ENCODE measurements at places on chromosomes 1 and 21. TPM values are rescaled to one million over a fixed set of nuclear protein-coding genes. Genes with fewer than 3 reads are reported as not detected.
A peak's percentile ranks its signal among the peaks of the same experiment; 100 is the strongest.

TFAP2E gene
- 7.3 TPM for polyA plus RNA-seq

DNA sequence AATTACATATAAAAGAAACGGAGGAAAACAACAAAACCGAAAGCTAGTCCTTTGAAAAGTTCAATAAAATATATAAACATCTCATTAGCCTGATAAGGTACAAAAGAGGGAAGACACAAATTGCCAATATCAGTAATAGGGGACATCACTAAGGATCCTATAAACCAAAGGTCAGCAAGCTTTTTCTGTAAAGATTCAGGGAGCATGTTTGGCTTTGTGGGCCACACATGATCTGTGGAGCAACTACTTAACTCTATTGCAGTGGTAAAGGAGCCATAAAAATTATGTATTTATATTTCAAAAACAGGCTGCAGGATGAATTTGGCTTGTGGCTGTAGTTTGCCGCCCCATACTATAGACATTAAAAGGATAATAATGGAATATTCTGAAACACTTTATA lies 5.5 kb upstream of the NSUN4 start:
- DNase-seq = no peak

DNA sequence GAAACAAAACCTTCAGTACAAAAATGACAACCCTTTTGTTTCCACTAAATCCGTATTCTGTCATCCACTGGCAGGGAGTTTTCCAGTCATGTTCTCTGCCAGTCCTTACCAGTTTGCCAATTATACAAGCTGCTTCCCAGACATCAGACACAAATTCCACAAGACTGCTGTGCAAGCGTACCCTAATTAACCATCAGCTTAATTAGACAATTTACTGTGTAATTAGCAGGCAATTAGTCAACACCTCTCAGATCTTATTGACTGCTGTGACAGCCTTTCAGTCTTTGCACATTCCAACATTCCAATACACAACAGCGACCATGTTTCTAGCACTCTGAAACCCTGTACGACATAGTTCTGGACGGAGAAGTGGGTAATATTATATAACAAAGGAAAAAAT lies 420.1 kb downstream of the DPYD start:
- peak; percentile 30 for DNase-seq

SERTAD4 gene
- 3.8 TPM for polyA plus RNA-seq

DNASE2B gene
- not detected for polyA plus RNA-seq

OR2L8 gene
- not detected for polyA plus RNA-seq

DNA sequence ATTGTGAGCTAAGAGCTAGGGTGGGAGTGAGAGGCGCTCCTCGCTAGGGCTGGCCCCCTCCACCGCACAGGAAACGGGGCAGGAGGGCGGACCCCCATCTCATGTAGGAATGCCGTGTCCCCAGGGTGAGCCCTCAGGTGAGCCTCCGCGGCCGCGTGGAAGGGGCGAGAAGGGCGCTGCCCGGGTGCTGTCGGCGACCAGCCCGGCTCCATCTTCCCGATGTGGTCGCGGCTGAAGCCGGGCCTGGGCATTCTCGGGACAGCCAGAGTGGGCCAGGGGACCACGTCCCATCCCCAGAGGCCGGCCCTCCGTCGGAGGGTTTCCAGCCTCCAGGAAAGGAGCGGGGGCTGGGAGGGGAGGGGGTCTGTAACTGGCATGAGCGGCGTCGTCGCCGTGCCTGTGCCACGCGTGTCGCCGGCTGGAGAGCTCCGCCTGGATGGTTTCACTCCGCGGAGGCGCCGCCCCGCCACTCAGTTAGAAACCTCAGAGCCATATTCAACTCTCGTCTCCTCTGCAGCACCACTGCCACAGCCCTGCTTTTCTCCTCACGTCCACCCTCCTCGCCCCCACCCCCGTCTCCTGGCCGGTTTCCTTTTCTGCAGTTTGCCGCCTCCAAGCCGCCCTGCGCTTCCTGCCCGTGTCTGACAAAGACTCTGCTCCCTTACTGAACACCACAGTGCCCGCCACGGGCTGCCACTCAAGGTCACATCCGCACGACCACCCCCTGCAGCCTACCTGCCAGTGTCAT lies at the start of gene TMEM269:
Gene TMEM269 (plus strand): TSS at position 46 of the 748 bp plus-strand sequence. CDS start 4,903 bp downstream, outside the sequence.
- DNase-seq = peak; percentile 11

GRCh38 chr1:31416101-31416736 lies 3.2 kb downstream of the SERINC2 start:
- no peak for DNase-seq

CCDC17 gene
- polyA plus RNA-seq = 9.9 TPM

DNA sequence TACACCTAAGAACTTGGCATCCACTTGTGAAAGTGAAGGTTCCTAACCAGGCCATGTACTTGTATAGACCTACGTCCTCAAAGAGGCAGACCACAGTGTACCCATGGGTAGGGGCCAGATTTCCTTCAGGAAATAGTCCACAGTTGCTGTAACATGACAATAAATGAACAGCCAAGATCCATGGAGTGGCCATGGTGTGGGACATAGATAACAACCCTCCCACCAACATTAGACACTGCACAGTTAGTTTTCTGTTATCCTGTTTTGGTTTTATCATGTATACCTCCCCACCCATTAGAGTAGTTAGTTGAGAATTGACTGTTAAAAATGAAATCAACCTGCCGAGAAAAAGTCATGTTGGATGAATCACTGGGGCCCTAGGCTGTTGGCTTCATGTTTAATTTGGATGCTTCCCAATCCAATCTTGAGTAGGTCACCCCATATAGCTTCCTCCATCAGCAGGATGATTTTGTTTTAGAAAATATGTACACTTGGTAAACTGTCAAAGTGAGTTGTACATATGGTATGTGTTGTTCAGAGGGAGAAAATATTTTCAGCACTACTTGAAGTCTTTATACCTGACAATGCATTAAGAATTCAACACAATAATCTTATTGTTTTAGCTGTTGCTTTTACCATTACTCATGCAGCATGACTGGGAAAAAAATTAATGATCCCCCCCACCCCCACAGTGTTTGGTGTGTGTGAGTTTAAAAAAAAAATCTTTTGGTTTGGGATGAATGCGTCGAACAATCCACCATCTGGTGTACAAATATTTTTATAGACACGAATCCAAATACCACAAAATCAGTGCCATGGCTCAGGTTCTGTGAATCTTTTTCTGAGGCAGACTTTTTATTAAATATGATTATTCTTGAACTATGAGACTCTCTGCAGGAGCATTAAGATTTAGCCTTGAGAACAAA lies 88.3 kb upstream of the ARHGAP29 start:
- no peak for DNase-seq

DNA sequence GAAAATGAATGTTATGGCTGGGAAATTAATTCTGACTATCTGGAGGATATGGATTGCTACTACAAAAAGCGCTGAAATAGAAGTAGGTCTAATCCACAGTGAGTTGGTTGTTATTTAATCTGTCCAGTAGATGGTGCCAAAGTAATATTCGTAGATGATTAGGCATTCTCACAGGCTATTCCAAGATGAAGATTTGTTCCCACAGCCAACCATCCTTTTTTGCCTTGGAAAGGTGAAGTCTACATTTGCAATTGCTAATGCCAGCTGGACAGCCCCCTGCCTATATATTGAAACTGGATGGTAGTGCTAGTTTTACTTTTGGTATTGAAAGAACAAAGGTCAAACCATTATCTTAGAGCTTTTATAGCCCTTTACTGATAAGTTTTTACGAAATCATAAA lies 43.8 kb downstream of the RBM11 start:
- DNase-seq = no peak

HSPB7 gene
- 2.7 TPM for polyA plus RNA-seq

KCNE2 gene
- 0.81 TPM for polyA plus RNA-seq

DNA sequence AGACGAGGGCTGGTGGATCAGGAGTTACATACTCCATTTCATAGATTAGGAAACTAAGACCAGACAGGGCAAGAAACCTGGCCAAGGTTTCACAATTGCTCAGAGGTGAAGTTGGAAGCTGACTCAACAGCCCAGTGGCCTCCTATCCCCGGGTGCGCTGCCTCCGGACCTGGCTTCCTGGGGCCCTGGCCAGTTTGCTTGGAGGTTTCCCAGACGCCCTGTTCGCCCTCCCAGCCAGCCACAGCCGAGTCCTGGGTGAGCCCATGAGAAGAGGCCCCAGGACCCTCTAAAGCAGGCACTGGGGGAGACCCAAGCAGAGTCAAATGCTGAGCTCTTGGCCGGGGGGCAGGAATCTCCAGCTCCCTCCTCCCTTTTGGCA lies 180.1 kb downstream of the ZBTB18 start:
- no peak for DNase-seq

DNA sequence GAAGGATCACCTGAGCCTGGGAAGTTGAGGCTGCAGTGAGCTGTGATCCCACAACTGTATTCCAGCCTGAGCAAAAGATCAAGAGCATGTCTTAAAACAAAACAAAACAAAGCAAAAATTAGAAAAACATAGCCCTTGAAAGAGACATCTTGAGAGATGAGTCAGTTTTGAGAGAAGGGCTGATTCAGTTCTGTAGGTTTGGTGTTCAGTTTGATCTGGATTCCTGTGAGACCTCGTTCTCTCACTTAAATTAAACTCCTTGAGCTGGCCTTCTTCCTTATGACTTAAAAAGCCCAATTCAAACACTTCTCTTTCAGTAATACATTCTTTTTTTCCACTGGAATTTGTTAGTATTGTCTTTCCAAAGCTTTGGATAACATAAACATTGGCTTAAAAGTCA lies 164.2 kb downstream of the NRIP1 start:
- no peak for DNase-seq

DNA sequence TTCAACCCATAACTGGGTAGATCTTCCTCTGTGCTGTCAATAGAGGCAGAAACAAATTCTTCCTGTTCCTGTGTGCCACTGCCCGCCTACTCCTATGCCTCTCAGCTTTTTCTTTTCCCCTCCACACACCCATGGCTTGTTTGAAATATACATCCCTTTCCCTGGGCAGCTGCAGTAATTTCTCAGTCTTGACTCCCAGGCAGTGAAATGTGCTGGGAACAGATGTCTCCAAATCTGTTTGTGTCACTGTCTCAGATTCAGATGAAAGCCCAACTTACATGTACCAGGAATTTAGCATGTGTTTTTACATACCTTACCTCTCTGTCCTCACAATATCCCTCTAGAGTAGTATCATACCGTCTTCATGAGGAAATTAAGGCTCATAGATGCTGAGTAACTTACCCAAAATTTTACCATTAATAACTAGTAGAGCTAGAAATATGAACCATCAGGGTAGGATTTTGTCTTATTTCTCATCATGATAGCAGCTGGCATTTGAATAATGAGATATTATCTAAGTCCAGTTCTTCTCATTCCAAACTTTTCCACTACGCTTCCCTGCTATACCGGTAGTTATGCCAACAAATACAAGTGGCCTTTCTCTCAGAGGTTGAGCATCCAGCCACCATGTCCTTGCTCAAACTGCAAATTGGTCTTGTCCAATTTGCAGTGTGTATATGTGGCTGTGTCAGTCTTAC lies 4.7 kb upstream of the VASH2 start:
- no peak for DNase-seq

GRCh38 chr1:44828003-44828651 lies 14.9 kb downstream of the PTCH2 start:
- no peak for DNase-seq

- no peak for DNase-seq
These were observed 283.5 kb downstream of the S1PR1 start for GRCh38 chr1:101520302-101520701.

GRCh38 chr1:164725401-164725800 lies 166.4 kb downstream of the PBX1 start:
- peak; percentile 54 for DNase-seq

- DNase-seq = no peak
These were observed 1.2 kb upstream of the CCDC28B start for GRCh38 chr1:32199043-32199716.

RHD gene
- 2.9 TPM for polyA plus RNA-seq

DNA sequence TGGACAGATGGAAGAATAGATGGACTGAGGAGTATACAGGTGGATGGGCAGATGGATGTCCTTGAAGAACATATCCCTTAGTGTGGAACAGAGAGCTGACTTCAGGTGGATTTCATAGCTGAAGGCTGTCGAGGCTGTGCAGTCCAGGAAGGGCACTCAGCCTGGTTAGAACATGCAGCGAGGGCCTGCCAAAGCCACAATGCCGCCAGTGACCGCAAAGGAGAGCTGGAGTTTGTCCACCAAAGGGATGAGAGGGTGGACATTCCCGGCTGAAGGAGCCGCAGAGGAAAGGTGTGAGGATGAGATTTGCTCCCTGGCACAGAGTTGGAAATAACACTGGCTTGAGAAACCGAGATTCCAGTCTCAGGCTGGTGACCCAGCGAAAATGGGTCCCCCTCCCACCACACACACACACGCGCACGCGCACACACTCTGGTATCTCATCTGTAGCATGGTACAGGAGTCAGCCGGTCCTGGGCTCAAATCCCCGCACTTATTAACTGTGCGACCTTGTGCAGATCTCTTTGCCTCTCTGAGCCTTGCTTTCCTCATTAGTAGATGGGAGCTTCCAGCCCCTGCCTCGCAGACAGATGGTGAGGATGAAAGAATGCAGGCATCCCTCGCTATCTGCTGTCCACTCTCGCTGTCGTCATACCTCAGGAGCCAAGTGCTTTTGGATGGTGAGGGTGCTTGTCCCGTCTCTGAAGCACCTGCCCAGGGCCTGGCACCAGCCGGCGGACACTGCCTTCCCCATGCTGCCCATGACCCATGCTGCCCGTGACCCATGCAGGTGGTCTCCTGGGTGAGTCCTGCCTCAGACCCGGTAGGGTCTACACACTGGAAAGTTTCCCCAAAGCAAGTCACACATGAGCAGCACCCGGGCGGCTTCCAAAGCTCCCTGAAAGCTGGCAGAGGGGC lies 26.8 kb upstream of the EFHD2 start:
- DNase-seq = no peak

GRCh38 chr1:61388566-61388965 lies 306.2 kb downstream of the NFIA start:
- DNase-seq = no peak

All from right lung (tissue), 10 donors.